ENCODE measurements at places on chromosomes 6 and 20. TPM values are rescaled to one million over a fixed set of nuclear protein-coding genes. Genes with fewer than 3 reads are reported as not detected.

- H3K4me1 ChIP-seq: no peaks in the 10 kb centered on the region
- no peak overlapping the region for H3K27ac ChIP-seq
- DNase-seq: no peak
- no peaks in the 10 kb centered on the region for H3K36me3 ChIP-seq
- H3K4me3 ChIP-seq: no peak overlapping the region
Observed at GRCh38 chr6:108766886-108767285, 81.3 kb upstream of the ARMC2 start.

DNA sequence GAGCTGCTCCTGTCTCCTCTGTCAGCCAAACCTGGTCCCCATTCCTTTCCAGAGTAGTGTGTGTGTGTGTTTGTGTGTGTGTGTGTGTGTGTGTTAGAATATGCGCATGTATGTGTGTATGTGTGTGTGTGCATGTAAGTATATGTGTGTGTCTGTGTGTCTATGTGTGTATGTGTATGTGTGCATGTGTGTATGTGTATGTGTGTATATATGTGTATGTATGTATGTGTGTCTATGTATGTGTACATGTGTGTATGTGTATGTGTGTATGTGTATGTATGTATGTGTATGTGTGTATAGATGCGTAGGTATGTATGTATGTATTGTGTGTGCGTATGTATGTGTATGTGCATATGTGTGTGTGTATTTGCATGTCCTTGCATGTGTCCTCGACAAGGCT, 79.5 kb downstream of the AGPAT4 start:
- DNase-seq: no peak
- no peaks in the 10 kb centered on the region for H3K36me3 ChIP-seq
- H3K27me3 ChIP-seq: no peaks in the 10 kb centered on the region
- H3K4me3 ChIP-seq: no peak overlapping the region

- DNase-seq: no peak
- no peaks in the 10 kb centered on the region for H3K4me1 ChIP-seq
- H3K36me3 ChIP-seq: no peaks in the 10 kb centered on the region
Observed at GRCh38 chr20:4673371-4674001, 48.2 kb upstream of the PRND start.

- H3K4me3 ChIP-seq: no peak overlapping the region
- H3K4me1 ChIP-seq: no peaks in the 10 kb centered on the region
- no peak for DNase-seq
- H3K27me3 ChIP-seq: peaks cover 2% of the 10 kb centered on the region
Observed at GRCh38 chr6:137095651-137096238, 51.0 kb upstream of the IL20RA start.

- peak; percentile 84 for DNase-seq
- H3K36me3 ChIP-seq: no peaks in the 10 kb centered on the region
- peaks cover 6% of the 10 kb centered on the region for H3K4me1 ChIP-seq
- peak overlapping the region; percentile 39 for H3K27ac ChIP-seq
- no peak overlapping the region for H3K4me3 ChIP-seq
- no peaks in the 10 kb centered on the region for H3K27me3 ChIP-seq
Observed at GRCh38 chr6:90168693-90169131, 127.9 kb downstream of the BACH2 start.

Gene OCSTAMP
- total RNA-seq: not detected

DNA sequence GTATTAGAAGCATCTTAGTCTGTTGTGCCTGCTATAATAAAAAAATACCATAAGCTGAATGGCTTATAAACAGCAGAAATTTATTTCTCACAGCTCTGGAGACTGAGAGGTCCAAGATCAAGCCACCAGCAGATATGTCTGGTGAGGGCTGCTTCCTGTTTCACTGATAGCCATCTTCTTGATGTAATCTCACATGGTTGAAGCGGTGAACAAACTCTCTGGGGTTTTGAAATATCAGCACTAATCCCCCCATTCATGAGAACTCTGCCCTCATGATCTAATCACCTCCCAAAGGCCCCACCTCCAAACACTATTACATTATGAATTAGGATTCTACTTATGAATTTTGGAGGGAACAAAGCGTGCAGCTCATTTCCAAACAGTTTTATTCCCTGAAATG, 11.6 kb upstream of the CLVS2 start:
- no peaks in the 10 kb centered on the region for H3K4me1 ChIP-seq
- H3K27me3 ChIP-seq: no peaks in the 10 kb centered on the region
- no peak overlapping the region for H3K27ac ChIP-seq
- H3K36me3 ChIP-seq: no peaks in the 10 kb centered on the region
- no peak for DNase-seq

- DNase-seq: no peak
- no peak overlapping the region for H3K27ac ChIP-seq
- no peak overlapping the region for H3K4me3 ChIP-seq
- H3K27me3 ChIP-seq: no peaks in the 10 kb centered on the region
Observed at GRCh38 chr6:6331946-6332601, 11.6 kb upstream of the F13A1 start.

Gene CST9L
- total RNA-seq: not detected

GRCh38 chr6:119280668-119281067, 68.9 kb downstream of the MAN1A1 start:
- no peak overlapping the region for H3K4me3 ChIP-seq
- no peaks in the 10 kb centered on the region for H3K36me3 ChIP-seq
- no peak overlapping the region for H3K27ac ChIP-seq
- H3K27me3 ChIP-seq: no peaks in the 10 kb centered on the region

- H3K4me3 ChIP-seq: no peak overlapping the region
- H3K27ac ChIP-seq: no peak overlapping the region
- H3K4me1 ChIP-seq: no peaks in the 10 kb centered on the region
- H3K27me3 ChIP-seq: no peaks in the 10 kb centered on the region
- peak; percentile 30 for DNase-seq
Observed at GRCh38 chr6:83169511-83169910, 23.6 kb downstream of the PGM3 start.

Gene RIPOR3
- 0.29 TPM for total RNA-seq

Gene EYS
- total RNA-seq: 0.07 TPM

DNA sequence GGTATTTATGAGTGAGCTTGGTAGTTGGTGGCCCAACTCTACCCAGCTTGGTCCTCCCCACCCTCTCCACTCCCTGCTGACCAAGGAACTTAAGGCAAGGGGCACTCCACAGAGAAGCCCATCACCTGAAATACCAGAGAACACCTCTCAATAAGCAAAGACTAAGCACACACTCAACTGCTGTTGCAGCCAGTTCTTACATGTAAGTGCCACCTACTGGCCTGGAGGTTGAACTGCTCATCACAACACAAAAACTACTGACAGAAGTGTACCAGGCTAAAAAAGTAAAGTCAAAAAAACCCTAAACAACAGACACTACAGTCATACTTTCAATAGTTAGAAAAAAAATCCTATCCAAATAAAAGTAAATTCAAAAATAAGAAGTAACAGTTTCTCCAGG, 146.2 kb downstream of the FAM83B start:
- H3K4me3 ChIP-seq: no peak overlapping the region
- no peaks in the 10 kb centered on the region for H3K27me3 ChIP-seq
- no peaks in the 10 kb centered on the region for H3K36me3 ChIP-seq

Gene FOXQ1
- 0.24 TPM for total RNA-seq

DNA sequence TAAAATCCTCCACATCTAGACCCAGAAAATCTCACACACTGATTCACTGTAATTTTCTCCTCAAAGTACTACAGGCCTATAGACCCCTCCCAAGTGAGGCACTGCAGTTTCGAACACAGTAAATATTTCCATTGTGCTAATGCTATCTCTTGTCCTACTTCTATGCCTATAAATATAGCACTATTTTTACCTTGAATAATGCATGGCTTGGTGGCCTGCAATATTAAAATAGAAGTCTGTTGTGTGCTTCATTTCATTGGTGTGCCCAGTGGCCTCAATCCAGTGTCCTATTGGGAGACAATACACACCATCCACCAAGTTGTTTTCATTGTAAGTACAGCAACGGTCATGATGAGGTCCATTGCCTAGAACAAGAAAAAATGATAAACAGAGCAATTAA, 49.4 kb downstream of the EPM2A start:
- peaks cover 4% of the 10 kb centered on the region for H3K4me1 ChIP-seq
- no peaks in the 10 kb centered on the region for H3K36me3 ChIP-seq
- no peak overlapping the region for H3K4me3 ChIP-seq
- H3K27ac ChIP-seq: no peak overlapping the region
- no peaks in the 10 kb centered on the region for H3K27me3 ChIP-seq
- no peak for DNase-seq

Gene HLA-DPA1
- 0.50 TPM for total RNA-seq

- peak within 1 kb of the TSS; percentile 93 for H3K4me3 ChIP-seq
- H3K27me3 ChIP-seq: no peaks in the 10 kb centered on the region
- DNase-seq: peak; percentile 16
- peak within 1 kb of the TSS; percentile 87 for H3K27ac ChIP-seq
Observed at GRCh38 chr20:63626424-63627128, at the start of gene GMEB2. GMEB2 (minus strand) TSS chr20:63627101; CDS start chr20:63619397, 7,704 bp downstream.

Gene AIF1
- not detected for total RNA-seq

- H3K4me3 ChIP-seq: no peak overlapping the region
- H3K36me3 ChIP-seq: no peaks in the 10 kb centered on the region
- DNase-seq: peak; percentile 40
- no peaks in the 10 kb centered on the region for H3K27me3 ChIP-seq
Observed at GRCh38 chr6:112384511-112384910, 37.4 kb downstream of the RFPL4B start.

Gene SDC4
- total RNA-seq: 125 TPM

DNA sequence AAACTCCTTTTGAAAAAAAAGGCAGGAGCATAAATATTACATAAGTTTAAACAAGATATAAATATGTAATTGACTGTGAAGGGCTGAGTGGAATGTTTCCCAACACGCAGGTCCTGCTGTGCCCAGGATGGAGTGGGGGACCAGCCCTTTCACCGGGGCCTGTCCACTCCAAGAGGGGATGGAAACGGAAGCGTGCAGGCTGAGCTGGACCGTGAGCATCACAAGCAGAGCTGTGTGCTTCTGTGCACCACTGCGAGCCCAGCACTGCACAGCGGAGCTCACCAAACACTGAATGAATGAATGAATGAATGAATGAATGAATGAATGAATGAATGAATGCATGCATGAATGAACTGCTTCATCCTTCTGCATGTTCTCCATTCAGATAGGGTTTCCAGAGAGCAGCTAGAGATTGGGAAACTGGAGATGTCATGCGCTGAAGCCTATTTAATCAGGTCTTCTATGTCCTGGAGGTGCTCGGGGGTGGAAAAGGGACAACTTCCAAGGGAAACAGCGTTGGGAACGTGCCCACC, 157.7 kb downstream of the ANKRD60 start:
- no peak overlapping the region for H3K4me3 ChIP-seq
- no peaks in the 10 kb centered on the region for H3K36me3 ChIP-seq

Gene PLAGL1
- 20.3 TPM for total RNA-seq

- H3K27me3 ChIP-seq: no peaks in the 10 kb centered on the region
- H3K4me1 ChIP-seq: peaks cover 11% of the 10 kb centered on the region
- peak; percentile 78 for DNase-seq
- H3K4me3 ChIP-seq: no peak overlapping the region
- peak overlapping the region; percentile 55 for H3K27ac ChIP-seq
- H3K36me3 ChIP-seq: no peaks in the 10 kb centered on the region
Observed at GRCh38 chr6:113875470-113875869, 18.3 kb downstream of the MARCKS start.

- H3K27ac ChIP-seq: peak overlapping the region; percentile 77
- no peak overlapping the region for H3K4me3 ChIP-seq
- DNase-seq: peak; percentile 93
- H3K4me1 ChIP-seq: peaks cover 21% of the 10 kb centered on the region
Observed at GRCh38 chr20:35768731-35769664, 2.8 kb upstream of the PHF20 start.

DNA sequence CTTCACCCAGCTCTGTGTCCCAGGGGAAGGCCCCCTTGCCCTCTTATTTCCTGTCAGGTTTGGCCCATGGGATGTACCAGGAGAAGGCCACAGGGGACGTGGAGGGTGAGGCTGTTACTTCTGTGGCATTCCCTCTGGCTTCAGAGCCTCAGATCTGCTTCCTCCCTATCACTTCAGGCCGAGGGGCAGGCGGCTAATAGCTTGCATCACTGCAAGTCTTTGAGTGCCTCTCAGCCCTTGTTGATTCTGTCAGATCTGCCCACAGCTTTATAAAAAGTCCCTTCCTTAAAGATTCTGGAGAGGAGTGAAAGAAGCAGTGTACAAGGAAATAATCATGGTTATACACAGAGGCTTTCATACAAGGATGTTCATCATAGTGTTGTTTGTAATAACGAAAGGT, 86.9 kb downstream of the LRFN2 start:
- H3K4me3 ChIP-seq: no peak overlapping the region
- no peaks in the 10 kb centered on the region for H3K36me3 ChIP-seq
- no peaks in the 10 kb centered on the region for H3K27me3 ChIP-seq
- H3K27ac ChIP-seq: no peak overlapping the region

- no peaks in the 10 kb centered on the region for H3K27me3 ChIP-seq
- no peaks in the 10 kb centered on the region for H3K4me1 ChIP-seq
- no peak overlapping the region for H3K27ac ChIP-seq
- no peak overlapping the region for H3K4me3 ChIP-seq
- H3K36me3 ChIP-seq: no peaks in the 10 kb centered on the region
Observed at GRCh38 chr20:11652128-11652527, 265.6 kb upstream of the BTBD3 start.

Gene PLCB4
- total RNA-seq: 38.9 TPM

- DNase-seq: peak; percentile 93
- peaks cover 38% of the 10 kb centered on the region for H3K4me1 ChIP-seq
- H3K27ac ChIP-seq: peak overlapping the region; percentile 62
- H3K27me3 ChIP-seq: no peaks in the 10 kb centered on the region
Observed at GRCh38 chr6:112216662-112217551, 37.5 kb downstream of the LAMA4 start.

- no peaks in the 10 kb centered on the region for H3K4me1 ChIP-seq
- H3K4me3 ChIP-seq: no peak overlapping the region
- no peak for DNase-seq
- no peaks in the 10 kb centered on the region for H3K27me3 ChIP-seq
- H3K27ac ChIP-seq: no peak overlapping the region
Observed at GRCh38 chr6:165249808-165250207, 59.6 kb downstream of the C6orf118 start.

Gene GMPR
- total RNA-seq: 2.0 TPM

Measured in astrocyte (in vitro differentiated cells and primary cell).